ENCODE measurements at places on chromosomes 7 and 10. TPM values are rescaled to one million over a fixed set of nuclear protein-coding genes. Genes with fewer than 3 reads are reported as not detected.

GRCh38 chr10:73837072-73837471 lies 25.7 kb upstream of the NDST2 start:
- no peak for DNase-seq

GRCh38 chr7:67671006-67671548 lies 674.4 kb downstream of the TYW1 start:
- DNase-seq: no peak

DNA sequence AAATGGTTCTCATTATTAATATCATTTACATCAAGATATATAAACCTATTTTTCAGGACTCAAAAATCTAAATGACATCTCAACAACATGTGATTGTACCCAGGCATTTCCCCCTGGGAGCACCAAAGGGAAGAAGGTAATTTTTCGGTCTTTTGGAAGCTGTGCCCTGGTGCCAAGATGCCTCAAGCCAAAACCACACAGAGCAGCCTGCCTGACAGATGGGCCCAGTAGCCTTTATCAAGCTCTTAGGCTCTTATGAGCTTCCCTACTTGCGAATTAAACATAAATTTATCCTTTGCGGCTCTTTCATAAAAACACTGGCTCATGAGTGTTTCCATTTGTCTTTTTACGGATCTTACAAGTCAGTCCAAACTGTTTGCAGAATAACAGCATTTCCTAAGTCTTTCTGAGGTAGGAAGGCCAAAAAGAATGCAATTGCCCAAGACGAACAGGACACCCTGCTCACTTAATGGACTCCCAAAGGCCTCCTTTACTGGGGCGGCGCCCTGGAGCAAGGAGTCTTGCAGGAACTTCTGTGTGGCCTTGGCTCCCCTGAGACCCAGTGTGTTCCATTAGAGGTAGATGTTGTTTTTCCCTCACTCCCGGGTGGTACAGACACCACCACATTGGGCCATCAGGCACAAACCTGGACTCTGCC lies 4.1 kb upstream of the RASSF4 start:
- DNase-seq: no peak

GRCh38 chr7:12777257-12777656 lies 89.8 kb downstream of the ARL4A start:
- DNase-seq: no peak

DNA sequence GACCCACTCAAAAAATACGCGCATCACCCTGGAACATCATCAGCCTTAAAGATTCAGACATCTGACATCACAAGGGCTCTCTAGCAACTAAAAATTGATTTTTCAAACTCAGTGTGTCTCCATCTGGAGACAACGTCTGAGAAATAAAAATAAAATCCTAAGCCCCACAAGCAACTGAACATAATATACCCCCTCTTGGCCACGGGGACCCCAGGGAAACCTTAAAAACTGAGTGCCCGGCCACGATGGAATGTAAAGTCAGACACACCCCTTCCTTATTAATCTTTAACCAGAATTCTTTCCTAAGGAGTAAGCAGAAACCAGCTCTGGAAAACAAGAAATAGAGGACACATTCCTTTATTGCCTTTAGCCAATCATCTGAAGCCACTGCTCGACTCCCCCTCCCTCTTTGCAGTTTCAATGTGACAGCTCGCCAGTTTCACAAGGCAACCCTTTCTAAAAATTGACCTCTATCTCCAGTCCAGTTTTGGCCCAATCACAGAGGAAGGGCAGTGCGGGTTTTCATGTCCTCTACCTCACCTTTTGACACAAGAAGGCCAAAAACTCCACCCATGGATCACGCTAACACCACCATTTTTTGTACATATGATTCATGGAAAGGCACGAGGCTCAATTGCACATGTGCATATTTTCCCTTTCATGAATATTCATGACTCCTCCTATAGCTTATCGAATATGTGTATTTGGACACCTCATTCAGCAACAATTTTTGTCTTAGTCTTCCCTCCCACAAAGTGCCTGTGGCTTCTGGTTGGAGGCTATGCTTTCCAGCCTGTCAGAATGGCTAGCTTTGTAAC lies 24.2 kb downstream of the IFIT3 start:
- no peak for DNase-seq

DNA sequence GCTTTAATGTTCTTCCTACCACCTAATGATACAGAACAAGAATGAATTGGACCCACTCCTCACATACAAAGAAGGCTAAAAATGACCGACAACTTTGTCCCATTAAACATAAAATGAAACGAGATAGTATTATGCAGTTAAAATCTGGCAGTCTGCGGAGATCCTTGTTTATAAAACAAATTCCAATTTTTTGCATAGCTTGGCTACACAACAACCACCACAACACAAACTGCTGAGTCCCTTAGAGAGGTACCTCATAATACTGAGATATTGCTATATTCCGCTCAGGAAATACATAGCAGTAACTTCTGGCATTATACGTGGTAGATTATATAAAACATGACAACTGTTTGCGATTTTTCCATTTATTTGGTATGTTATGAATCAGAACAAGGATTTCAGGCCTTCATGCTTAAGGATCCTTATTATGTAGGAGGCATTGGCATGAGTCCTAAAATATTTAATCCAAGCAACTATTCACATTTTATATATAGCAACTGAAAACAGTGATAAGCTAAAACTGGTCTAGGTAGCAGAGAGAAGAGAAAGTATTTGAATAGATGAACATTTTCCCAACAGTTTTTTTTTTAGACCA lies 96.0 kb downstream of the ANK3 start:
- DNase-seq: no peak

DNA sequence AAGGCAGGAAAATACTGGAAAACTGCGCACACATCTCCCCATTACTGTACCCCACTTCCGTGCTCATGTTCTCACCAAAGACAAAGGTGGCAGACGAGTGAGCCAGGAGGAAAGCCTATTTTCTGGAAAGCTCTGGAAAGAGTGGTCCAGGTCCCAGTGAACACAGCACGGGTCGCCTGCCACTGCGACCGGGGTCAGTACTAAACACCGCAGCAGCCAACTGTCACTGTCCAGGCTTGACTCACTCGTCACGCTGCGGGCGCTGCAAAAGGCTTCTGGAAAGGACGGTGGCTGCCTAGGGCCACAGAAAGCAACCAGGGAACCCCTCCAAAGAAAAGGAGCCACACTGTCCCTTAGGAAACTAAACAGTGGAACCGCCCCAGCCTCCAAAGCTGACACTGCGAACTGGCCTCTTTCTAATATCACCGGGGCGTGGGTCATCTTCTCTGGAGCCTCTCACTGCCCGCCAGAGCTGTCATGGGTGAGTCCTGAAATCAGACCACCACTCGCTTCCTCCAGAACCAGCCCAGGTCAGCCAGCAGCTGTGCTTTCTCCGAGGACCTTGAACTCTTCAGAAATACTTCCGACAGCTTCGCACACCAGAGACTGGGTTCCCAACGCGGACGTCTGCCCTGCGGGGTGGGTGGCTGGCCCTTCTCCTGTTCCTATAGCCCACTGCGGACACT lies 4.0 kb downstream of the RADIL start:
- no peak for DNase-seq

DNA sequence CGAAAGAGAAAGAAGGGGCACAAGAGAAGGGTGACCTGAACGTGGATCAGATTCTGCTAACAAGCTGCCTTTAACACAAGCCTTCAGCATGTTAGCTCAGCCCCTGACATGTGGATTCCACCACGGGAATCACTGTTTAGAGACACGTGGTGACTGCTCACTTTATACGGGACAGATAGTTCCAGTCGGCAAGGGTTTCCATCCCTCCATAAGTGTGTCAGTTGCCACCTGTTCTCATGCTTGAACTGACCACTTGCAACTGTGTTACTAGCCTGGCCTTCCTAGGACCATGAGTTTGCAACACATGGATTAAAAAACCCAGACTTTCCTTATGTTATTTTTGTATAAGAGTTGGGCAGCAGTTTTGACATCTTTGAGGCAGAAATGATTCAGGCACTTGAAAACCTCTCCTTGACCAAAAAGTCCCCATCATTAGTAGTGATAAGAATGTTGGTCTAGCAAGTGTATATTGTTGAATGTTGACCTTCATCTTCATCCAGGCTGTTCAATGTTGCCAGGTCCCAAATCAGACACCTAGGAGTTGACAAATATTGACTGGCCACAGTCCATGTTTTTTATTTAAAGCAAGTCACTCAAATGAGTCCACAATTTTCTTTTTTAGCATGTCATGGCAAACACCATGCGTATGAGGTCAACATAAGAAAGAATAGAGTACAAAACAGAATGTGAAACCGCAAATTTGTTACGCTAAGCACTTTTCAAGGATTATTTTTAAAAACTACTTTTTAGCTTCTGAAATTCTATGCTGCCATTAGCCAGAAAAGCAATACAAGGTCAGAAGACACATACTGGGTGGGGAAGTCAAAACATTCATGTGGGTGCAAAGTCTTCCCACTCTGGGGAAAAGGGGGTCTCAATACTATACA lies 101.6 kb downstream of the ABLIM1 start:
- no peak for DNase-seq

DNA sequence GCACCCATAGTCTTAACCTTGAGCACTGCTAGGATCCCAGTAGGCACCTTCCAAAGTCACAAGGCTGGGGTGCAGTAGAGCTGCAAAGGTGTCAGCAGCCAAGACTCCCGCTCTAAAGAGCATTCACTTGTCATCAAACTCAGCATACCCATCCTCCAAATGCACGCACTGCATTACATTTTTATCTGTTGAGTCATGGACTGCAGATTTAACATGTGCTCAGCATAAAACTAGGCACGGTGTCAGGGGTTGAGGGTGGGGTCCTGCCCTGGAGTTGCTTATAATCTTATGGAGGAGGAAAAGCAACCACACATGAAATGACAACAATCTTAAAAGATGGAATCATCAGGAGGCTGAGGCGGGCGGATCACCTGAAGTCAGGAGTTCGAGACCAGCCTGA lies 102.6 kb downstream of the PARP12 start:
- no peak for DNase-seq

GRCh38 chr10:60714233-60714632 lies 64.0 kb upstream of the CDK1 start:
- no peak for DNase-seq

DNA sequence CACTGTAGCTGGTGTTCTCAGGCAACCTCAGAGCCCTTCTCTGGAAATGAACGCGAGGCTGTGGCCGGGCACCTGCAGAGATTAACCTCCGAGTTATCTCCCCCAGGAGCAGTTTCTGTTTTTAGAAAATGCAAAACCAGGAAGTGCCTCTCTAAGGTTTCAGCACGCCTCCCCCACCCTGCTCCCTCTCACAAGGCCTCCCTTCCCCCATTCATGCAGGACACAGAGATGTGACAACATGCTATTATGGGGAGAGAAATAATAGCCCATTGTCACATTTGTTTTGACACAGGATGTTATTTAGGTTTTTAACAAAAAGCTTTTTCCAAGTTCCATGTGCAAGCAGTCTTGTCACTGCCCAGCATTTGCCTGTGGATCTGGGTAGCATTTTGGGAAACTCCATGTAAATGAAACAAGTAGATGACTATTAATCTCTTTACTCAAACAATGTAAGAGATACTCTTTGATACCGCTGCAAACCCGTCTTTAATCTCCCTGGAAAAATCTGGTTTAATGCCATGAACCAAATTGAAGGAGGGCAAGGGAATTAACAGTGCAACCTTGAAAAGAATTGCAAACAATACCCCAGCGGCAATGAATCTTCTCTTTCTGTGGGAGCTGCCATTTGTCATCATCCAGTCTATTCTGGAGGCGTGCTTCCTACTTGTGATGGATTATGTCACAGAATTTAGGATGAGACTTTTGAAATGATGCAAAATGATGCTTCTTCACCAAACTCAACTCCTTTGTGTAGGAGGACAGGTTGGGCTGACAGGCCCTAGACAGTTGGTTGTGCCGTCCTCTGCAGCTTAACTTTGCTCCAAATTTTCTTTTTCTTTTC lies 86.5 kb upstream of the NMT2 start:
- DNase-seq: no peak

GRCh38 chr10:57098146-57098545 lies 737.1 kb upstream of the ZWINT start:
- no peak for DNase-seq

- no peak for DNase-seq
Observed at GRCh38 chr10:133489816-133490588, 36.3 kb downstream of the SCART1 start.

The DKK1 gene
- not detected for total RNA-seq

The CRYGN gene
- not detected for total RNA-seq

The NME8 gene
- total RNA-seq: not detected

The LBX1 gene
- not detected for total RNA-seq

The TFPI2 gene
- total RNA-seq: 2.4 TPM

The DRGX gene
- not detected for total RNA-seq

The IPMK gene
- total RNA-seq: 2.5 TPM

The HIBADH gene
- total RNA-seq: 108 TPM
